Activated CD4-positive, alpha-beta T cell treated with anti-CD3 and anti-CD28 coated beads for 36 hours (primary cell): ENCODE measurements at places on chromosomes 2 and 18. TPM values are rescaled to one million over a fixed set of nuclear protein-coding genes. Genes with fewer than 3 reads are reported as not detected.

SCLY gene
- 60.5 TPM for total RNA-seq

NTSR2 gene
- not detected for total RNA-seq

MAL gene
- total RNA-seq, result 43.3 TPM

DNAJC5G gene
- total RNA-seq, result not detected

RAB3GAP1 gene
- total RNA-seq, result 34.5 TPM

GPR75 gene
- total RNA-seq, result 0.71 TPM

CRYGD gene
- total RNA-seq, result not detected

IGFBP5 gene
- total RNA-seq, result not detected

LRATD1 gene
- total RNA-seq, result not detected

SLC4A5 gene
- 2.2 TPM for total RNA-seq

ONECUT2 gene
- under 0.01 TPM for total RNA-seq

POMC gene
- total RNA-seq, result 5.7 TPM

GRCh38 chr2:151953467-151953866, 125.2 kb upstream of the ARL5A start:
- H3K4me1 ChIP-seq, result no peaks in the 10 kb centered on the region
- no peak overlapping the region for H3K27ac ChIP-seq
- no peak overlapping the region for H3K4me3 ChIP-seq
- peaks cover 17% of the 10 kb centered on the region for H3K27me3 ChIP-seq
- no peaks in the 10 kb centered on the region for H3K36me3 ChIP-seq

- no peak overlapping the region for H3K4me3 ChIP-seq
- peaks cover 28% of the 10 kb centered on the region for H3K27me3 ChIP-seq
- H3K36me3 ChIP-seq, result no peaks in the 10 kb centered on the region
- peaks cover 6% of the 10 kb centered on the region for H3K4me1 ChIP-seq
- no peak for DNase-seq
These were observed 2.3 kb downstream of the KIF1A start for GRCh38 chr2:240817496-240818292.

GRCh38 chr2:69138247-69138772, 125.3 kb downstream of the ANTXR1 start:
- DNase-seq, result no peak
- H3K27ac ChIP-seq, result no peak overlapping the region
- H3K4me3 ChIP-seq, result no peak overlapping the region

DNA sequence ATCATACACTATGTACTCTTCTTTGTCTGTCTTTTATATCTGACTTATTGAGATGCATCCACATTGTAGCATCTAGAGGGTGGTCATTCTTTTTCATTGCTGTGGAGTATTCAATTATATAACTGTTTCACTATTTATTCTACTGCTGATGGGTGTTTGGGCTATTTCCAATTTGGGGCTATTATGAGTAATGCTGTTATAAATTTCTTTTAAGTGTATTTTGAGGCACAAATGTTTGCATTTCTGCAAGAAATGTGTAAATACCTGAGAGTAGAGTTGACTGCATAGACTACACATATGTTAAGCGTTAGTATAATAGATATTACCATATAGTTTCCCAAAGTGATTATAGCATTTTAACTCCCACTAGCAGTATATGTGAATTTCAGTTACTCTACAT, 26.9 kb upstream of the PPP1R1C start:
- no peak overlapping the region for H3K27ac ChIP-seq
- no peaks in the 10 kb centered on the region for H3K36me3 ChIP-seq
- peaks cover 7% of the 10 kb centered on the region for H3K27me3 ChIP-seq
- H3K4me1 ChIP-seq, result peaks cover 13% of the 10 kb centered on the region
- no peak for DNase-seq
- H3K4me3 ChIP-seq, result no peak overlapping the region

DNA sequence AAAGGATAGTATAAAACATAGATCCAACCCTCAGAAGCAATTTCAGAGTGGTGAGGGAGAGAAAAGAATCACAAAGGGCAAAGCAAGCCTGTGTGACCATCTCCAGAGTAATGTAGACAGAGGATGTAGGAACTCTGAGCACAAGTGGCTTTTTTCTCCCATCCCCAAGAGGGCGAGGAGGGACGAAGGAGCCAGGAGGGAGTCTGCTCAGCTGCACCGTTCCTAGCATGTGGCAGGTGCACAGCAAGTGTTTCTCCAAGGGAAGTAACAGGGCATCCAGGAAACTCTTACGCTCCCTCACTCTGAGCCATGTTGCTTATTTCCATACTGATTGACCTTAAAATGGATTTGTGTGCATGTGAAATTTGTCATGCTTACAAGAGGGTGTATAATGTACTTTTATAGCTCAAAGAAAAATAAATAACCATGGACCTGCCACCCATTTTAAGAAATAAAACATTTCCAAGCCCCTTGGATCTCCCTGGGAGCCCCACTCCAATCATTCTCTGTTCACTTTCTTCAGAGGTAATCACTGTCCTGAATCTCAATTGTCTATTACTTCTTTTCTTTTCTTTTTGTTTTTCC, 37.8 kb upstream of the SEC11C start:
- no peaks in the 10 kb centered on the region for H3K36me3 ChIP-seq
- H3K4me3 ChIP-seq, result no peak overlapping the region
- no peak for DNase-seq
- no peaks in the 10 kb centered on the region for H3K4me1 ChIP-seq

GRCh38 chr2:31002537-31003150, 135.6 kb downstream of the GALNT14 start:
- H3K4me1 ChIP-seq, result no peaks in the 10 kb centered on the region
- H3K4me3 ChIP-seq, result no peak overlapping the region
- no peaks in the 10 kb centered on the region for H3K36me3 ChIP-seq
- H3K27ac ChIP-seq, result no peak overlapping the region
- peaks cover 13% of the 10 kb centered on the region for H3K27me3 ChIP-seq

DNA sequence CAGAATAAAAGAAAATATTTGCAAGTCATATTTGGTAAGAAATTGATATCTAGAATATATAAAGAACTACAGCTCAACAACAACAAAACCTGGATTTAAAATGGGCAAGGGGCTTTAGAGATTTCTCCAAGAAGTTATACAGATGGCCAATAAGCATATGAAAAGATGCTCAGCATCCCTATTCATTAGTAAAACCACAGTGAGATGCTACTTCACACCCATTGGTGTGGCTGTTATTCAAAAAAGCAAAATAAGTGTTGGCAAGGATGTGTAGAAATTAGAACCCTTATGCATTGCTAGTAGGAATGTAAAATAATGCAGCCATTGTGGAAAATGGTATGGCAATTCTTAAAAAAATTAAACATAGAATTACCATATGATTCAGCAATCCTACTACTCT, 29.8 kb downstream of the TANK start:
- peaks cover 46% of the 10 kb centered on the region for H3K4me1 ChIP-seq
- H3K27ac ChIP-seq, result no peak overlapping the region
- H3K4me3 ChIP-seq, result no peak overlapping the region
- H3K36me3 ChIP-seq, result peaks cover 58% of the 10 kb centered on the region

DNA sequence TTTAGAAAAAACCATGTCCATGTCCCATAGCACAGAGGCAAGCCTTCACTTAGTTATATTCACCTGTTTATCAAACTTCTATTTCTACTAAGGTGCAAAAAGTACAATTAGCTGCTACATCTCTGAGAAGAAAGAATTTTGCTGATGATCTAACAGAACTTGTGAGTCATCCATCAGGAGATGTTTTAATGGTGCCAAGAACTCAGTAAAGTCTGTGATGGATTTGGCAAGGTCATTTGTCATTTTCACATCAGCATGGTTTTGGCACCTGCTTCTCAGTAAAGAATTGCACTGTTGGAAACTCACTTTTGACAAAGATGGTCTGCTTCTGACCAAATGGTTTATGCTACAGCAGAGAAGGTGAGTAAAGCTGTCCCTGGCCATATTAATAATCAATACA, 195.7 kb upstream of the TMEFF2 start:
- H3K27ac ChIP-seq, result no peak overlapping the region
- H3K4me1 ChIP-seq, result no peaks in the 10 kb centered on the region
- H3K36me3 ChIP-seq, result no peaks in the 10 kb centered on the region
- no peaks in the 10 kb centered on the region for H3K27me3 ChIP-seq
- H3K4me3 ChIP-seq, result no peak overlapping the region

DNA sequence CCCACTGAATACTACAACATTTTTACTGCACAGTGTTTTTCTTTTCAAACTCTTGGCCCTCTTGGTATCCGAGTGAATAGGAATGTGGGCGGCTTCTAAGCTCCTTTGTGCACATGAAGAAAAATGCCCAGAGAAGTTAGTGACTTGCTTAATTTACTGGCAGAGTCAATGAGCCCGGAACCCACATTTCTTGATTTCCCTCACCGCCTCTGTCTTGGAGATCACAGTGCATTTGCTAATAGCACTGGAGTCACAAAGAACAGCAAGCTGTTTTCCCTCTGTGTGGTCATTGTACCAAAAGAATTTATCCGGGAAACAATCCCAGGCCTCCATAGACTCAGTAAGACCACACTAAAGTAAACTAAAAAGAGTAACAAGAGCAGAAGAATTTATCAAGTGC, 18.9 kb downstream of the STON1 start:
- no peaks in the 10 kb centered on the region for H3K36me3 ChIP-seq
- DNase-seq, result no peak
- H3K4me1 ChIP-seq, result no peaks in the 10 kb centered on the region
- no peak overlapping the region for H3K4me3 ChIP-seq
- no peak overlapping the region for H3K27ac ChIP-seq
- no peaks in the 10 kb centered on the region for H3K27me3 ChIP-seq

GRCh38 chr2:64054161-64054915, 35.1 kb upstream of the VPS54 start:
- no peak overlapping the region for H3K27ac ChIP-seq
- no peak for DNase-seq
- H3K4me1 ChIP-seq, result peaks cover 39% of the 10 kb centered on the region
- no peak overlapping the region for H3K4me3 ChIP-seq
- no peaks in the 10 kb centered on the region for H3K27me3 ChIP-seq

DNA sequence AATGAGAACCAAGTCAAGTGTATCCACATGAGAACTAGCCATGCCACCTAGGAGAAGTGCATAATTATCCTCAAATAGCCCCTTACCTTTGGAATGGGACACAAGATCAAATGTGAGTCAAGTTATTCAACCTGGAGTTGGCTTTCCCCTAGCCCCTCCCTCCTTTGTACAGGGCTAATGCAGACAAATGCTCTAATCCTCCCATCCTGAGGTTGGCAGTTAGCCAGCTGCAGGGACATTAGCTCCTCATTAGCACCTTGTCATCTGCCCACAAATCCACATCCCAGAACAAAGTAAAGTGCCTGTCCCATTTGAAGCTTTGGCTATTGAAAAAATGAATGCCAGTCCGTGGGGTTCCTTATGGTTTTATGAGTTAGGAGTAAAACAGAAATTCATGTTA, 294.1 kb upstream of the FANCL start:
- DNase-seq, result no peak
- no peaks in the 10 kb centered on the region for H3K4me1 ChIP-seq
- H3K36me3 ChIP-seq, result no peaks in the 10 kb centered on the region
- H3K4me3 ChIP-seq, result no peak overlapping the region
- H3K27me3 ChIP-seq, result peaks cover 2% of the 10 kb centered on the region
- H3K27ac ChIP-seq, result no peak overlapping the region

DNA sequence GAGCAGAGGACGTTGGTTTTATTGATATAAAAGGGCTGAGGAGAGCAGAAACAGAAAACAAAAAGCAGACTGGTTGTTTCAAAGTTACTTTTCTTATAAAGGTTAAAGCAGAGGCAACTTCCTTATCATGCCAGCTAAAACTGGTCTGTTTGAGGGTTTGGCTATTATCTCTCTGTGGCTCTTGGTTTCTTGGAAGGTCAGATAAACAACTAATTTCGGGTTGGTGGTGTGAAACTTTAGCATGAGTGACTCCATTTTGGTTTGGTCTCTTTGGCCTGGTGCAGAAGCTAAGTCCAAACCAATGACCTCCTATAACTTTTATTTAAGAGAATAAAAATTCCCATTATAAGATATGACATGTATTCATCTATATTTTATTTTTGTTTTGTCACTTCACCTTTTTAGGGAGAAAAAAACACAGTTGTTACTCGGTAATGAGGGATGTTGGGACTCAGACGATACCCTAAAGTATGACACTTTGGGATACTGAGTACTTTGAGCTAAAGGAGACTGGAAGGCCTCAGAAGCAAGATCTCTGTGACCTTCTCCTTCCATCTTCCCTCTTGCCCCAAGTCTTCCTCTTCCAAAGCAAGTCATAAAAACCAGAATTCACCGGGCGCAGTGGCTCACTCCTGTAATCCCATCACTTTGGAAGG, 23.3 kb downstream of the TNFAIP6 start:
- H3K27me3 ChIP-seq, result no peaks in the 10 kb centered on the region
- H3K4me3 ChIP-seq, result no peak overlapping the region
- no peaks in the 10 kb centered on the region for H3K36me3 ChIP-seq
- DNase-seq, result no peak
- H3K27ac ChIP-seq, result no peak overlapping the region

DNA sequence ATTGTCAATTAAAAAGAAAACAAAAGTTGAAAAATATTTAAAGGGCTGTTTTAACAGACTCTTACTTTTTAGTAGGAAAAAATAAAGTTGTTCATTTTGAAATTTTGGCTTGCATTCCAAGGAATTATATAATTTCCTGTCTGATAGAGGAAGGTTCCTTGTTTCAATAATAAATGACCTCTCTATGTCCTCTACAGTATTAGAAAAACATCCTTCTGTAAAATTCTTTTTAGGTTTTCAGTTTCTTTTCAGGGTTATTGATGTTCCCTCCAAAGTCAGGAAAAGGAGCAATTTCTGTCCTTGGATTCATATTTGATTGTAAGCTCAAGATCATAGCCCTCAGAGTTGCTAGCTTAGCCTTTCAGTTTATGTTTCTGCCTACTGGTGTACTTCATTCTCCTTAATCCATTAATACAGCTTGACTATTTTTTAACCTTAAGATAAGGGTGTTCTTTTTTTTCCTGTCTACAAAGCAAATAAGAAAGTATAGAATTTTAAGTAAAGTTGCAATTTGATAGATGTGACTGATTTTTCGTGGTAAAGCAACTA, 125.2 kb upstream of the COL3A1 start:
- H3K4me3 ChIP-seq, result no peak overlapping the region
- DNase-seq, result no peak
- no peaks in the 10 kb centered on the region for H3K36me3 ChIP-seq
- no peaks in the 10 kb centered on the region for H3K27me3 ChIP-seq

DNA sequence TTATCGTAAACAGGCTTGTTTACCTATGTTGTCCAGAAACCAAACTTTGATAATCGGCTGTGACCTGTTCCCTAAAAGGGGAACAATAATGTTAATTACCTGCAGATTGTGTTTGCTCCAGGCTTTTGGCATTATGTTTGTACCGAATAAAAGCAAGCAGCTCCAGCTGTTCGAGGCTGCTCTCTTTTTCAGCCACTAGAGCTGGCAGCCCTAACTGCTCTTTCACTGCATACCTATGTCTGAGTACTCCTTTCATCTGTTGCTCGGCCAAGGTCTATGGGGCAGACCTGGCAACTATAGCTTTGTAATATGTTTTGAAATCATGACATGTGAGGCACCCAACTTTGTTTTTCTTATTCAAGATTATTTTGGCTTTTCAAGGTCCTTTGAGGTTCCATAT, 77.8 kb upstream of the EHBP1 start:
- no peak for DNase-seq
- no peak overlapping the region for H3K4me3 ChIP-seq
- no peaks in the 10 kb centered on the region for H3K4me1 ChIP-seq
- no peaks in the 10 kb centered on the region for H3K36me3 ChIP-seq
- peaks cover 8% of the 10 kb centered on the region for H3K27me3 ChIP-seq
- H3K27ac ChIP-seq, result no peak overlapping the region

DNA sequence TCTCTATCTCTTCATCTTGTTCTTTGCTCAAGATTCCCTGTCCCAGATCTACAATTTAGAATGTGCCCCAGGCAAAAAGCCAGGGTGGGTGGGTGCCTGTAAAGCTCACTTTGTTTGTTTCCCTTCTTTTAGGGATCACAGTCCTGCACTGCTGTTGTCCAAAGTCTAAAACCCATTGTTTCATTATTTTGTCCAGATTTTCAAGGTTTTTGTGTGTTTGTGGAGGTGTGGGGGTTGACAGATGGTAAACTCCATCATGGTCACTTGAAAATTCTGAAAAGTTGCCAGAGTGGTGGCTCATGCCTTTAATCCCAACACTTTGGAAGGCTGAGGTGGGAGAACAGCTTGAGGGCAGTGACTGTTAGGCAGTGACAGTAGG, 41.5 kb downstream of the YES1 start:
- no peak overlapping the region for H3K27ac ChIP-seq
- H3K27me3 ChIP-seq, result no peaks in the 10 kb centered on the region
- no peak for DNase-seq
- no peak overlapping the region for H3K4me3 ChIP-seq
